ENCODE measurements at places on chromosomes 6 and 20.
A peak's percentile ranks its signal among the peaks of the same experiment; 100 is the strongest.

DNA sequence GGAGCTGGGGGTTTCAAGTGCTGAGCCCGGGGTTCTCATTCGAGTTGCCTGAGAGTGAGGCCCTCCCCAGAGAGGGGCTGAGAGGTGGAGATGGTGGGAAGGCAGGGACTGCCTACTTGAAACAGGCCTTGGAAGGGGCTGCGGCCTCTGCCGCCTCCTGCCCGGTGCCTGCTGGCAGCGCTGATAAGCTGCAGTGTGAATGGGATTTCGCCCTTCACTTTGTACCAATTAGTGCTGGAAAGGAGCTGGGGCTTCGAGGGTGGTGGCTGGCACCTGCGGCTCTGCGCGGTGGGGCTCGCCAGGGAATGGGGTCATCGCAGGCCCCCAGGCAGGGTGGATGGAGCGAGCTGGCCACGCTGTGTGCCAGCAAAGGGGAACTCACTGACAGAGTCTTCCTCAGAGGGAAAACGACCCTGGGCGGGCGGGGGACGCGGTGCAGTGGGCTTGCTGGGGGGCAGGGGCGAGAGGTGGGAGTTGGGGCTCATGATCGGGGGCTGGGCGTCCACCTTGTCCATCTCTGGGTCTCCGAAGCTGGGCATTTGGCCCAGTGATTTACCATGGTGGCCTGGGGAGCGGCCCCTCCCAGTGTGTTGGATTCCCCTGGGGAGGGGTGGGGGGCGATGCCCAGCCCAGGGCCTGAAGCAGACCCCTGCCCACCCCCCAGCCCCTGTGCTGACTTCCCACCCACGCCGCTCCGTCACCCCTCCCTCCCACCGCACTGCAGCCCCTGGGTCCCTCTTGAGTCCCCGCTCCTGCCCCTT lies 22.9 kb downstream of the COL20A1 start:
- H3K4me3 ChIP-seq = no peak overlapping the region
- no peaks in the 10 kb centered on the region for H3K27me3 ChIP-seq
- H3K36me3 ChIP-seq = no peaks in the 10 kb centered on the region
- peak; percentile 17 for DNase-seq
- no peak overlapping the region for H3K27ac ChIP-seq

DNA sequence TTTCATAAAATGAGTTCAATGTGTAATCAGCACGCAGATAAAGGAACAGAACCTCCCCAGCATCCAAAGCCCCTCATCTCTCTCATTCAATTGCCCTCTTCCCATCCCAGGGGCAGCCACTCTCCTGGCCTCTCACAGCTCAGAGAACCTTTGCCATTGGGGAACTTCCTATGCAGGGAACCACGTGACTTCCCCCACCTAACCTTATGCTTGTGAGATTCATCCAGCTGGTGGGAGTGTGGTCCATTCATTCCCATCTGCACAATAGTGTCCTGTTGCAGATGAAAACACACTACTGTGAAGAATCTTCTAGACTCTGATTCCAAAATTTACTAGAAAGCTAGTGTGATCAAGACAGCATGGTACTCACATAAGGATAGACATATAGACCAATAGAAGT lies 299.3 kb downstream of the CDH4 start:
- no peak for DNase-seq
- no peaks in the 10 kb centered on the region for H3K27me3 ChIP-seq
- no peak overlapping the region for H3K27ac ChIP-seq
- H3K4me3 ChIP-seq = no peak overlapping the region

GRCh38 chr20:2451939-2452732 lies 18.5 kb downstream of the SNRPB start:
- no peak overlapping the region for H3K4me3 ChIP-seq
- peaks cover 4% of the 10 kb centered on the region for H3K4me1 ChIP-seq
- peak; percentile 80 for DNase-seq
- no peak overlapping the region for H3K27ac ChIP-seq
- H3K36me3 ChIP-seq = peaks cover 2% of the 10 kb centered on the region
- peaks cover 7% of the 10 kb centered on the region for H3K27me3 ChIP-seq

- peaks cover 49% of the 10 kb centered on the region for H3K27me3 ChIP-seq
- no peaks in the 10 kb centered on the region for H3K36me3 ChIP-seq
- H3K4me3 ChIP-seq = no peak overlapping the region
- DNase-seq = no peak
- H3K27ac ChIP-seq = no peak overlapping the region
- H3K4me1 ChIP-seq = no peaks in the 10 kb centered on the region
These were observed 24.0 kb upstream of the ATRN start for GRCh38 chr20:3446779-3447178.

- no peak for DNase-seq
- no peaks in the 10 kb centered on the region for H3K36me3 ChIP-seq
- peaks cover 6% of the 10 kb centered on the region for H3K4me1 ChIP-seq
- H3K27me3 ChIP-seq = no peaks in the 10 kb centered on the region
- no peak overlapping the region for H3K4me3 ChIP-seq
- no peak overlapping the region for H3K27ac ChIP-seq
These were observed 139.7 kb upstream of the PTPRK start for GRCh38 chr6:128659878-128660622.

GRCh38 chr6:41577356-41578216 lies 31.4 kb downstream of the FOXP4 start:
- H3K27me3 ChIP-seq = peaks cover 17% of the 10 kb centered on the region
- no peak overlapping the region for H3K4me3 ChIP-seq
- H3K27ac ChIP-seq = no peak overlapping the region
- no peaks in the 10 kb centered on the region for H3K4me1 ChIP-seq
- H3K36me3 ChIP-seq = no peaks in the 10 kb centered on the region
- DNase-seq = no peak

GRCh38 chr6:7784706-7785105 lies 58.8 kb downstream of the BMP6 start:
- DNase-seq = no peak
- H3K27me3 ChIP-seq = peaks cover 9% of the 10 kb centered on the region
- no peak overlapping the region for H3K27ac ChIP-seq
- no peak overlapping the region for H3K4me3 ChIP-seq
- H3K36me3 ChIP-seq = no peaks in the 10 kb centered on the region

DNA sequence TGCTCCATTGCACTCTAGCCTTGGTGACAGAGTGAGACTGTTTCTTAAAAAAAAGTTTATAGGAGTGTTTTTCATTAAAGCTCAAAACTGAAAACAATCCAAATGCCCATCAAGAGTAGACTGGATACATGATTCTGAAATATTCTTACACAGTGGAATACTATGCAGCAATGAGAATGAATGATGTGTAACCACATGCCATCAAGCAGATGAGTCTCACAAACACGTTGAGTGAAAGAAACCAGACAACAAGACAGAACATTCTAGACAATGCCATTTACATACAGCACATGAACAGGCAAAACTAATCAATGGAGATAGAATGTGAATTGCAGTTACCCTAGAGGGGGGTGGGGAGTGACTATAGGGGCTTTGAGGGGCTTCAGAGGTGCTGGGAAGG lies 72.4 kb downstream of the TOX2 start:
- no peak overlapping the region for H3K4me3 ChIP-seq
- H3K27ac ChIP-seq = no peak overlapping the region
- H3K27me3 ChIP-seq = peaks cover 18% of the 10 kb centered on the region
- H3K4me1 ChIP-seq = peaks cover 9% of the 10 kb centered on the region
- H3K36me3 ChIP-seq = peaks cover 4% of the 10 kb centered on the region
- DNase-seq = no peak

- no peak overlapping the region for H3K4me3 ChIP-seq
- DNase-seq = no peak
- H3K27ac ChIP-seq = no peak overlapping the region
- H3K36me3 ChIP-seq = no peaks in the 10 kb centered on the region
- peaks cover 4% of the 10 kb centered on the region for H3K27me3 ChIP-seq
These were observed 73.2 kb downstream of the RSPO3 start for GRCh38 chr6:127191716-127192115.

DNA sequence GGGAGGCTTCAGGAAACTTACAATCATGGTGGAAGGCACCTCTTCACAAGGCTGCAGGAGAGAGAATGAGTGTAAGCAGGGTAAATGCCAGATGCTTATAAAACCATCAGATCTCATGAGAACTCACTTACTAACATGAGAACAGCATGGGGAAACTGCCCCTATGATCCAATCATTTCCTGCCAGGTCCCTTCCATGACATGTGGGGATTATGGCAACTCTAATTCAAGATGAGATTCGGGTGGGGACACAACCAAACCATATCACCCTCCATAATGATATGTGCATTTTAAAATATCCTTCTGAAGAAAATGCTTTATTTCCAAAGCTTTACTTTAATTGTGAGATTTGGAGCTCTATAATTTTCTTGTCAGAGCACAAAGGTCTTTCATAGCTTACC lies 154.1 kb upstream of the CENPW start:
- no peaks in the 10 kb centered on the region for H3K4me1 ChIP-seq
- no peaks in the 10 kb centered on the region for H3K27me3 ChIP-seq
- H3K27ac ChIP-seq = no peak overlapping the region
- H3K4me3 ChIP-seq = no peak overlapping the region
- no peaks in the 10 kb centered on the region for H3K36me3 ChIP-seq

DNA sequence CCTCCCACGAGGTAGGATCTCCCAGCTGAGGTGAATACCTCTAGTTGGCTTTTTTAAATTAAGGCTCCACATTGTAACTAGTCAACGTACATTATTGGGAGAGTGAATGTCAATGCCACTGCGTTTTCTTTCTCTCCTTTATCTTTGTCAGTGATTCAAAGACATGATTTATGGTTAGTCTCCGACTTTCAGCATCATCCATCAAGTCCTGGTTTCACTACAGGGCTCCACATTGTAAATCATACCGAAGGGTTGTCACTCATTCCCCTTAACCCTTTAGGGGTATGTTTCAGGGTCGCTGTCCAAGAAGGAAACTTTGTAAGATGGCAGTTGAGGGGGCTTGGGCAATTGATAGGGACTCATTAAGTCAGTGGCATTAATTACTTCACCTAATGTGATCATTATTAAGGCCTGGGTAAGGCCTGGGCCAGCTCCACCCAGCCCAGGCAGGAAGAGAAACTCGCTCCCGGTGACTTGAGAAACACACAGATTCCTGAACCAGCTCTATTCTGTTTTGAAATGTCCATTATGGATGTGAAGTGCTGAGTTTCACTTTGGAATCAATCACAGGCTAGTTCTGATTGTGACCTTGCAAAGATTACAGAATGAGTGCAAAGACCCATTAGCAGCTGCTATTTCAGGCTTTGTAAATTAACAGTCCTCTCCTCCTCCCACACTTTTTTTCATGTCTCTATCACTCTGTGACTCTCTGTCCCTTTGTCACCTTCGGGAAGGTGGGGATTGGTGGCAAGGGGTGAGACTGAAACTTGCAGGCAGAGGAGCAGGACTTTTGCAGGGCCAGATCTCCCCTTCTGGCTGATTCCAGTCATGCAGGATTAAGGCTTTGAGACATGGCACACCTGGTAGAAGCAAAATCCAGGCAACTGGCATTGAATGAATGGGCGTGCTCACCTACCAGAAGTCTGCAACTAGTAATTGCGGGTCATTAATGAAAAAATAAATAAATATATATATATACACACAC lies 222.4 kb downstream of the TSHZ2 start:
- no peaks in the 10 kb centered on the region for H3K36me3 ChIP-seq
- no peaks in the 10 kb centered on the region for H3K4me1 ChIP-seq
- no peaks in the 10 kb centered on the region for H3K27me3 ChIP-seq
- no peak overlapping the region for H3K4me3 ChIP-seq
- no peak overlapping the region for H3K27ac ChIP-seq
- no peak for DNase-seq

DNA sequence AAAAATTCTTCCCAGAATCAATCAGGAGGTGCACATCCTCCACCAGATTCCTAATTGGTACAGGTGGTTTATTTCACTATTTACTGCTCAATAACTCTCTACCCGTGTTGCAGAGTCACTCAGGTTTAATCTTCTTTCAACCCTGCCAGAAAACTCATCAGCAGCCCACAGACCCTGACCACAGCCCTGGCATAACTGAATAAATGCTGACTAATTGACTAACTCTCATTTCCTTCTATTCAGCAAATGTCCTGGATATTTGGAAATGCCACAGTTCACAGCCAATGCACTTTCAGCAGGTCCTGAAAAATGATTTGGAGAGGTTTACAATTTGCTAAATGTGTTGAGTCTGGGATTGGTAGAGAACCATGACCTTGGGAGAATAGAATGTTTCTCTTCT lies 62.3 kb downstream of the TRMT6 start:
- H3K27ac ChIP-seq = no peak overlapping the region
- no peaks in the 10 kb centered on the region for H3K4me1 ChIP-seq
- H3K36me3 ChIP-seq = no peaks in the 10 kb centered on the region
- no peak overlapping the region for H3K4me3 ChIP-seq
- no peak for DNase-seq

DNA sequence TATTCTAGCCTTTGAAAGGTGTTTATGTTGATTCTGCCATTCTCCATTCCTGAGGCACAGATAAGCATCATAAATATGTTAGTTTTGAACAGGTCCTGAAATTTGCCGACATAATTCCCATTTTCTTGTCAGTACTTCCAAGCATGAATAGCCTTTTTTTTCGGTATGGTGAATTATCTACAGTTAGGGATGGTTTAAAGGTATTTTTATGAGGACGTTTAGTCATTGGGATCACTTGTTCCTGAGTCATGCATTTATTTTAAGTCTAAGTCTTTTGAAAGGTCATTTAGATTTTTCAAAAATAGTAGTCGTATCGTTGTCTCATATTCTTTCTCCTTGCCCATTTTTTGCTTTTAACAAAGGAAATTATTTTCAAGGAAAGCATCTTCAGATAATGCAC lies 98.7 kb downstream of the PHACTR3 start:
- no peak for DNase-seq
- no peaks in the 10 kb centered on the region for H3K4me1 ChIP-seq
- H3K27me3 ChIP-seq = peaks cover 4% of the 10 kb centered on the region
- H3K36me3 ChIP-seq = no peaks in the 10 kb centered on the region
- no peak overlapping the region for H3K27ac ChIP-seq

DNA sequence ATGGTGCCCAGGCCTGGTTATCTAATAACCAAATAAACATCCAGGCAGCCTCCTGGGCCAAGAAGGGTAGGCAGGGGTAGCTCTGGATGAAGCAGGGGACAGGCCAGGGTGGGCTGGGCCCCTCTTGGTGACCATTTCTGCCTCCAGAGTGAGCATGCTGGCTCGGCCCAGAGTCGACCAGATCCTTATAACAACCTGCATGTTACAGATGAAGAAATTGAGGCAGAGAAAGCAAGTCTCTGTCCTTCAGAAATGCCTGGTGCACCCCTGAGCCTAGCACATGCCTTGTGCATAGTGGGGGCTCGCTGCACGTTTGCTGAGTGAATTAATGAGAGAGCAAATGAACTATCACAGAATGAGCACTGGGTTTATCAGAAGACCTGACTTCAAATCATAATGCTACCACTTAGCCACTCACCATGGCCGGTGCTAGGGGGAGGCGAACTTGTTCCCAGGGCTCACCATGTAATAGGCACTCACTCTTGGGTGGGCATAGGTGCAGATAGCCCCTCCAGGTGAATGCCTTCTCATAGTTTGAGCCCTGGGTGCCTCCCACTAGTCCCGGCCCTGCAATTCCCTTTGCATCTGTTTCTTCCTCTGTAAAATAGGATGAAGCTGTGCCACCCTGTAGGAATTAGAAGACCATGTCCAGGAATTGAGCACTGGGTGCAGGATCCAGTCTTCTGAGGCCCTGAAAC lies 3.8 kb upstream of the APCDD1L start:
- no peaks in the 10 kb centered on the region for H3K36me3 ChIP-seq
- H3K27me3 ChIP-seq = peaks cover 48% of the 10 kb centered on the region
- H3K27ac ChIP-seq = no peak overlapping the region

Data from activated naive CD4-positive, alpha-beta T cell treated with anti-CD3 and anti-CD28 coated beads, Interleukin-2, amount 10 ng/mL, durations not matched to agents 7 days and 5 days (primary cell).